Mesenteric fat pad (tissue), 1 donor: ENCODE measurements at places on chromosomes 7 and 10. TPM values are rescaled to one million over a fixed set of nuclear protein-coding genes. Genes with fewer than 3 reads are reported as not detected.
A peak's percentile ranks its signal among the peaks of the same experiment; 100 is the strongest.

CLDN15 gene
- total RNA-seq: 13.3 TPM

ZNF804B gene
- total RNA-seq: not detected

RNF148 gene
- 1.2 TPM for total RNA-seq

GPER1 gene
- total RNA-seq: 8.1 TPM

GARIN1A gene
- total RNA-seq: 10.2 TPM

SAP25 gene
- 2.3 TPM for total RNA-seq

GJD4 gene
- total RNA-seq: not detected

PAPSS2 gene
- 125 TPM for total RNA-seq

BRAT1 gene
- 29.8 TPM for total RNA-seq

C10orf53 gene
- not detected for total RNA-seq

ZNF365 gene
- not detected for total RNA-seq

AKR1C1 gene
- total RNA-seq: 593 TPM

ZC3HAV1L gene
- total RNA-seq: 13.6 TPM

HOXA11 gene
- total RNA-seq: 6.1 TPM

TPST1 gene
- 21.8 TPM for total RNA-seq

LBX1 gene
- total RNA-seq: 0.10 TPM

DNA sequence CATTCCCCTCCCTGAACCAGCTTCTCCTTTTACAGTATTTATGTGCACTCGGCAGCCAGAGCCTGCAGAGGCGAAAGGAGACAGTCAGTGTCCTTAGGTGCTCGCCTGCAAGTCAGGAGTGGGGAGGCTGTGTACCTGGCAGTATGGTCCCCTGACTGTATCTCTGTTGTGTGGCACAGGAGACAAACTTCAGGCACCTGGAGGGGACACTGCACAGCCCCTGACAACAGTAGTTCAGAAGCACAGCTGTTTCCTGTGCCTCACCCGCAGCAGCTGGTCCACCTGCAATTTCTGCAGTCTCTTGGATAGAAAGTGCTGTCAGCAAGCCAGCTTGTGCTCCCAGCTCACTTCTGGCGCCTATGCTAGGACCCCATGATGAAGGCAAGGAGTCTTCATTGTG is 73.4 kb upstream of the LAMB4 start:
- DNase-seq: no peak

- DNase-seq: no peak
Observed at GRCh38 chr7:39406467-39406866, 159.7 kb upstream of the YAE1 start.

- no peak for DNase-seq
Observed at GRCh38 chr7:38873433-38873832, 35.6 kb downstream of the VPS41 start.

- no peak for DNase-seq
Observed at GRCh38 chr7:85030893-85031292, 156.0 kb downstream of the SEMA3D start.

DNA sequence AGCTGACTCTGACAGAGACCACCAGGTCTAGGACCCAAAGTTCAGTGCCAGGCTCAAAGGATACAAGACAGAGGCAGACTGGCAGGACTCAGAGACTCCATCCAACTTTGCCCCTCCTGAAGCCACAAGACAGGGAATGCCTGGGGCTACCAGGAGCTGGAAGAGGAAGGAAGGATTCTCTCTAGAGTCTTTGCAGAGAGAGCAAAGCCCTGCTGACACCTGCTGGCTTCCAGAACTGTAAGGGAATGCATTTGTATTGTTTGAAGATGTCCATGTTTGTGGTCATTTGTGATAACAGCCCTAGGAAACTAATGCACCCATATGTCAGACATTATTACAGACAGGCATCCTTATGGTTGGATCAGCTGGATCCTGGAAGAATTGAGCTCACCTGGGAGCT is 132.3 kb upstream of the C7orf33 start:
- no peak for DNase-seq

GRCh38 chr7:120799147-120799546 is 58.8 kb downstream of the TSPAN12 start:
- no peak for DNase-seq

- no peak for DNase-seq
Observed at GRCh38 chr7:55075464-55076021, 56.7 kb downstream of the EGFR start.

DNA sequence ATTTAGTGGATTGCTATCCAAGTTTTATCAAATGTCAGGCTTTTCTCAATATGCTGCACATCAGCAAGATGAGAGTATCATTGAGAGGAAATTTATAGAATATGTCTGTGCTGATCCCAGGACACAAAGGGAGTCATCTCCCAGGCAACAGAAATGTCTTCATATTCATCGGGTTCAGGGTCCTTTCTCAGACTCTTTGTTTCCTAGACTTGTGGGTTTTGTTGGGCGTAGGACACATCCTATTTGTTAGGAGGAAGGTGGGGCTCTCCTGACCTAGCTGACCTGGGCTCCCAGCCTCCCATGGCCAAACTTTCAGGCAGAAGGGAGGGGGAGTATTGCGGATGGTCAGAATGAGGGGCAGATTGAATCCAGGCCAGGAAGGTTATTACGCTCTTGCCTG is 22.9 kb upstream of the NPS start:
- DNase-seq: no peak

GRCh38 chr10:92756201-92757065 is 66.7 kb downstream of the HHEX start:
- no peak for DNase-seq

DNA sequence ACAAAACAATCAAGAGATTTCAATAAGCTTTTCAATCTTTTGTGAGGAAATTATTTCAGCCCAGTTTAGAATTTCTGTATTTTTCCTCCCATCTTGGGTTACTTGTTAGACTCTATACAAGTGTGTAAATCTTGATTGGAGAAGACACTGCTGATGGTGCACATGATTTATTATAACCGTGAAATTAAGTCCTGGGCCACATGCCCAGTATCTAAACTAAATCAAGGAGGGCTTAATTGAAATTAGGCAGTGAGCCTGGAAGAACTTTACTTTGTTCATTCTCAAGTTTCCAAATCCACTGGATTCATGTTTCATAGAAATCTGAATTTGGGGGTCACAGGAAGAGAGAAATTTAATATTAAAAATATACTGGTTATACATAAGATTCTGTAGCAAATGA is 44.5 kb downstream of the CSTF2T start:
- DNase-seq: no peak

DNA sequence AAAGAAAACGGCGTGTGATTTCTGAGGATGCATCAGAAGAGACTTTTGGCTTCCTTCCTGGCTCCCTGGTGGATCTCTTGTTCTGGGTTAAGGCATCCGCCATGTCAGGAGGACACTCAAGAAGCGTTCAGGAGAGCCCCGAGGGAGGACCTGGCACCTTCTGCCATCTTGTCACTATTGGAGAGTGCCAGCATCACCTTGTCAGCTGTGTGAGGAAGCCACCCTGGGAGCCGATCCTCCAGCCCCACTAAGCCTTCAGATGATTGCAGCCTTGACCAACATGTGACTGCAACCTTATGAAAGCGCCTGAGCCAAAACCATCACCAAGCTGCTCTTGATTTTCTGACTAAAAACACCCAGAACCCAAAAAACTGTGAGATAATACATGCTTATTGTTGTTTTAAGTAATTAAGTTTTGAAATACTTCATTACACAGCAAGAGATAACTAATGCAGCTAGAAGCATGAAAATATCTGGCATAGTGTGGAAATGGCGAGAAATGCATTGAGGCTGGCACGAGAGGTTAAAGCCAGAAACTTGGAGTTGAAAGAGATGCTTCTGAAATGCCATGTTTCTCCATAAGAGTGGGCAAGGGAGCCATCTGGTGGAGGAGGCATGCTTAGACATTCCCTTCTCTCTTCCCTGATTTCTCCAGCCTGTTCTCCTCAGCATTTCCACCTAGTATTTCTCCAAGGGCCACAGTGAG is 5.4 kb upstream of the ZFYVE27 start:
- no peak for DNase-seq

- no peak for DNase-seq
Observed at GRCh38 chr7:82629583-82629982, 186.0 kb upstream of the CACNA2D1 start.

DNA sequence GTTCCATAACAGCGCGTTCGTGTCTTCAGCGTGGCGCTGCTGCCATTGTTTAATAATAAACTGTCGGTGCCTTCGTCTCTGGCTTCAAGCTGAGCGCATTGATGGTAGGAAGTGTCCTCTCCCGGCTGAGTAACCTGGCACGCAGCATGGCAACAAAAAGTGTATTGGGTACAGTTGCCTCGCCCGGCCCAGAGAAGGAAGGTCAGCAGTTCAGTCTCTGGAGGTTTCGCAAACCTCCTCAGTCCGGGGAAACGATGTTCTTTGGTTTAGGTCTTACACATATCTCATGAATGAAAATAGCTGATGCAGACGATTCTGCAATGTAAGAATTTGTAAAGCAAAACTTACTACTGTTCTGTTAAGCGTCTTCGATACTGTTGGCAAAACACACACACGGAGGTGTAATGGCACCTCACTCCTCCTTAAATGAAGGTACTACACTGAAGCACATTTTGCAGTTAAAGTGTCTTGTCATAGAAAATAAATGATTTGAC is 739 bp upstream of the CCDC186 start:
- no peak for DNase-seq

GRCh38 chr7:14770614-14771013 is 131.9 kb downstream of the DGKB start:
- no peak for DNase-seq

DNA sequence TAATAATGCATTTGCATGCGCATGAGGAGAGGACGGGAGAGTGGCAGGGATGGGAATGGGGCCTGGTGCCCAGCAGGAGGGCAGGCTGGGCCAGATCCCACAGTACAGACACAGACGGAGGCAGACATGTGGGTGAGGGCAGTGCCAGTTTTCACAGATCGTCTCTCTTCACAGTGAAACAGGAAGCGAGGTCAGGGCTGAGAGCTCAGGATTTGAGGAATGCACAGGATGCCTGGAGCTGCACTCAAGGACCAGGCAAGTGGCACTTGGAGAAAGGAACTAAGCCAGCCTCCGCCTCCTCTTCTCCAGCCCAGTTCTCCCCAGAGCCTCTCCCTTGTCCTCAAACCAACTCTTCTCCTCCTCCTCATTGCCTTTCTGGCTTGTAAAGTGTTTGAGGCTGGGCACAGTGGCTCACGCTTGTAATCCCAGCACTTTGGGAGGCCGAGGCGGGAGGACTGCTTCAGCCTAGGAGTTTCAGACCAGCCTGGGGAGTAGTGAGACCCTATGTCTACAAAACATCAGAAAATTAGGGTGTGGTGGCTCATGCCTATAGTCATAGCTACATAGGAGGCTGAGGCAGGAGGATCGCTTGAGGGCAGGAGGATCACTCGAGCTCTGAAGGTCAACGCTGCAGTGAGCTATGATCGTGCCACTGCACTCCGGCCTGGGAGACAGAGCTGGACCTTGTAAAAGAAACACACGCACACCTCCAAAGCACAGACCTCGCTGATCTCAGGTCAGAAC is 115.2 kb downstream of the HIP1 start:
- DNase-seq: no peak

- peak; percentile 76 for DNase-seq
Observed at GRCh38 chr10:47316131-47316530, 6.1 kb upstream of the GDF2 start.

- no peak for DNase-seq
Observed at GRCh38 chr10:117516681-117517080, 25.9 kb upstream of the EMX2 start.

DNA sequence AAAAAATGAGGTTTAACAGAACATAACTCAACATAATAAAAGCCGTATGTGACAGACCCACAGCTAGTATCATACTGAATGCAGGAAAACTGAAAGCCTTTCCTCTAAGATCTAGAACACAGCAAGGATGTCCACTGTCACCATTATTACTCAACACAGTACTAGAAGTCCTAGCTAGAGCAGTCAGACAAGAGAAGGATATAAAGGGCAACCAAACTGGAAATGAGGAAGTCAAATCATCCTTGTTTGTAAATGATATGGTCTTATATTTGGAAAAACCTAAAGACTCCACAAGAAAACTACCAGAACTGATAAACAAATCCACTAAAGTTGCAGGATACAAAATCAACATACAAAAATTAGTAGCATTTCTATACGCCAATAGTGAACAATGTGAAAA is 45.9 kb downstream of the C10orf71 start:
- no peak for DNase-seq

DNA sequence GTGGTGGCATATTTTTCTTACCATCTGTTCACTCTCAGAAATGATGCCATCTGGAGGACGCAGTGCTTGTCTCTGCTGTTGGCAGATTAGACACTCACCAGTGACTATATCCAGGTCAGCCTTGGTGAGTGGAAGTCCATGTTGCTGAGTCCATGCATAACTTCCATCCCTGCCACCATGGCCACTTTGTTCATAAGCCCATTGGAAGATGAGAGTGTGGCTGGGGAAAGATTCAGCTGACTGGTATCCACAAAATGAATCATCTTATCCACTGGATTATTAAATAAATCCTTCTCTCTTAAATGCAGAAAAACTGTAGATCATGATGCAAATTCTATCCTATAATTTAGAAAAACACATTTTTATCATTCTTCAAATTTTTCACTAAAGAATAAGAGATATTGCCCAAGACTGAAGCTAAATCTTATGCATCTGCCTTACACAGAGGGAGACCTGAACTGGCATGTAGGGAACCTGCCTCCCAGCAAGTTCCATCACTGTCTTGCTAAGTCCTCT is 726.9 kb downstream of the TNS3 start:
- DNase-seq: no peak

DNA sequence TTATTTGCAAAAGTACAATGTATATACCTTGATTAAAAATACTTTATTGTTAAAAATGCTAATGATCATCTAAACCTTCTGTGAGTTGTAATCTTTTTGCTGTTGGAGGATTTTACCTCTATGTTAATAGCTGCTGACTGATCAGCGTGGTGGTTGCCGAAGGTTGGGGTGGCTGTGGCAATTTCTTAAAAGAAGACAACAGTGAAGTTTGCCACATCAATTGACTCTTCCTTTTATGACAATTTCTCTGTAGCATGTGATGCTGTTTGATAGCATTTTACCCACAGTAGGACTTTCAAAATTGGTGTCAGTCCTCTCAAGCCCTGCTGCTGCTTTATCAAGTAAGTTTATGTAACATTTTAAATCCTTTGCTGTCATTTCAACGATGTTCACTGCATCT is 16.9 kb upstream of the ENTPD1 start:
- DNase-seq: no peak

DNA sequence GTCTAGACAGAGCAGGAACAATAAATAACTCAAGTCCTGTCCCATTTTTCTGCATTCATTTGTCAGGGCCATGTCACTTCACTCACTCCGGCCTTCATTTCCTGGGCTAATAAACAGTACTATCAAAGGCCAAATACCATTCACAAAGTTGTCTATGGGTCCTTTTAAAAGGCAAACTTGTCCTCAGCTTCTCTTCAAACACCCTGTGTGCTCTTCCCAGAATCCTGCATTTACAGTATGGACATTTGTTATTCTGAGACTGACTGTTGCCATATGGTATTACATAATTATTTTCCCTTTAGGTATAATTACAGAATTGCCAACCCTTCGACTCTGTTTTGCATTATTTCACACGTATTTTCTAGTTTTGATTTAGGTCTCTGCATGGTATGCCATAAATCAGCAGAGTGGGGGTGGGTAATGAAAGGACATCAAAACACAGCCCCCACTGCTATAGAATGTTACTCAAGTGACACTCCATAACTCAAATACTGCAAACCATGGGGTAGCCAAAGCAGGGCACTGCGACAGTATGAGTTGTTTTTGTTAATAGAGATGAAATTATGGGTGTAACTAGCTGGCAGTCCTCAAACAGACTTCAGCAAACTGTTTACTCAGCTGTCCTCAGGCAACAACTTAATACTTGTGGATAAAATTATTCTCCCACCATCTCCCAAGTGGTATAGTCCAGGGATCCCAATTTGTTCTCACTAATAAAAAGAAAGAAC is 183.7 kb downstream of the TRIL start:
- DNase-seq: no peak

- DNase-seq: no peak
Observed at GRCh38 chr10:35912615-35913569, 270.8 kb upstream of the FZD8 start.
